ENCODE measurements at places on chromosomes 1 and 21. TPM values are rescaled to one million over a fixed set of nuclear protein-coding genes. Genes with fewer than 3 reads are reported as not detected.

DNA sequence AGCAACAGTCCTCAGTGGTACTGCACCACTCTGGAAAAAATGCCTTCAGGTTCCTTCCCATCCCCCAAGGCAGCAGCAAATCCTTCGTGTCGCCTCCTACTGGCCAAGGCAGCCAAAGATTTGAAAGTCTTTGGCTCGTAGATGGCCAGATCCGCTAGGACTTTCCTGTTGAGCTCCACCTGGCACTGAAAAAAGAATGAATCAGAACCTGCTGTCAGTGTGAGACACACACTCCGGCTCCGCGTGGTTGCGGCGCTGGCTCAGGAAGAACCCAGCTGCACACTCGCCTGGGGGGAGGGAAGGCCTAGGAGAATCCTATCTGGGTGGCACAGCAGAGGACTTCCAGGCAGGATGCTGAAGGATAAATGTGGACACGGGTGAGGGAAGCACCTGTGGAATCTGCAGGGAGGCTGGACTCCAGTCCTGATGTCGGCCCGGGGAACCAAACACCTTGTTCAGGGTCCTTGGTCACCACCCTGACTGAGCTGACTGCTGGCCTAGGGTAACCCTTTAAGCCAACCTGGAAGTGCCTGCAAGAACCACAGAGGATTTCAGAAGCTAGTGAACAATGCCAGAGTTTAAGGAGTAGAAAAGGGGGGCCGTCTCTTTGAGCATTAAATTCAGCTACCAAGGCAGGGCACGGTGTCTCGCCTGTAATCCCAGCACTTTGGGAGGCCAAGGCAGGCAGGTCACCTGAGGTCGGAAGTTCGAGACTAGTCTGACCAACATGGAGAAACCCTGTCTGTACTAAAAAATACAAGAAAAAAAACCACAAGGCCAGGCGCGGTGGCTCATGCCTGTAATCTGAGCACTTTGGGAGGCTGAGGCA, 3.2 kb upstream of the CCNL2 start:
- peak; percentile 46 for DNase-seq

The OR2T4 gene
- total RNA-seq: not detected

DNA sequence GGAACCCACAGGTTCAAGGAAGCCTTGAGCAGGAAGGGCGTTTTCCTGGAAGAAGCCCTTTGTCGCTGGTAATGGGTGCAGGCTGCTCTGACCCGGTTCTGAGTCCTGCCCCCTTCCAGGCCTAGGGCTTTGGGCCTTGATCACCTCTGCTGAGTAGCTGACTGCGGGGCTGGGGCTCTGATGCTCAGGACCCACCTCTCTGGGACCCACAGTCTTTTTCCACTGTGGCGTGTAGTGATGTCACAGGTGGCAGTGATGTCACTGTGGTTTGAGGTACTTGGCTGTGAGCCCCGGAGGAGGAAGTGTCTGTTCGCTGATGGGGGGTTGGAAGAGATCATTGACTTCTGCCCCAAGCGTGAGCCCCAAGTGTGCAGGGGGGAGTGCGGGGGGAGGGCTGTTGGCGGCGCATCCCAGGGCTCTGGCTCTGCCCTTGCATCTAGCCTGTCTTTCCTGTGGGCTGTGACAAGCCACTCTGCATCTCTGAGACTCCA, 6.9 kb downstream of the TNFRSF1B start:
- DNase-seq: peak; percentile 87

DNA sequence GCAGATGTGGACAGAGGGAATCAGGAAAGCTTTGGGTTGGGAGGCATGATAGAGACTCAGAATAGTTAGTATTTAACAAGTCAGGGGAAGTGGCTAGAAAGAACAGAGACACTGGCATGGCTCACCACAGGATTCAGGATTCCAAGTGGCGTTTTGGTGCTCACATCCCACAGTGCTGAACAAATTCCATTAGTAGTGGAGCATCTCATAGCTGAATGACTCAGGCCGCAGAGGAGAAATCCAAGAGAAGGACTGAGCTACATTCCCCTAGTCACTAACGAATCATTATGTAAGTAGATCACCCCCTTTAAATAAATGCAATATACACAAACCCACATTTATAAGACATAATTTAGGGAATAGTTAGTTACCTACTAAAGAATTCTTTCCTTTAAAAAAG, 5.0 kb upstream of the KCNJ9 start:
- DNase-seq: no peak

DNA sequence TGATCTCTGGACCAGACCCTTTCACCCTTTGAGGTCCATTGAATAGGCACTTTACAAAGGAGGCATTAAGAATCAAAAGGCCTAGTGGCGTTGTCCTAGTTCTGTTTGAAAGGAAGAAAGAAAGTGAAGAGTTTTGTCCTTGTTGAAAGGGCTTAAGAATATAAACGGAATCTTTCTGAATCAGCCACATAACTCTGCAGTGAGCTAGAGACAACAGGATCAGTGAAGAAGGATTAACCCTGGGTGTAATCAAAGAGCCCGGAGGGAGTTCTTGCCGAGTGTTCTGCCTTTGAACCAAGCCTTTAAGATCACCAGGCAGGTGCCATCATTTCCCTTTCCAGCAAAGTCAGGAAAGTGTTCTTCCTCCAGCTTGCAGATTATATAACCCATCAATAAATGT, 54.8 kb upstream of the CNTN2 start:
- no peak for DNase-seq

GRCh38 chr1:89363638-89364536, at the start of gene GBP6:
Gene GBP6, plus strand, starts transcription at chr1:89364059. Its CDS starts 4,493 bp downstream, at chr1:89368552.
- DNase-seq: no peak

The TCHHL1 gene
- total RNA-seq: not detected

DNA sequence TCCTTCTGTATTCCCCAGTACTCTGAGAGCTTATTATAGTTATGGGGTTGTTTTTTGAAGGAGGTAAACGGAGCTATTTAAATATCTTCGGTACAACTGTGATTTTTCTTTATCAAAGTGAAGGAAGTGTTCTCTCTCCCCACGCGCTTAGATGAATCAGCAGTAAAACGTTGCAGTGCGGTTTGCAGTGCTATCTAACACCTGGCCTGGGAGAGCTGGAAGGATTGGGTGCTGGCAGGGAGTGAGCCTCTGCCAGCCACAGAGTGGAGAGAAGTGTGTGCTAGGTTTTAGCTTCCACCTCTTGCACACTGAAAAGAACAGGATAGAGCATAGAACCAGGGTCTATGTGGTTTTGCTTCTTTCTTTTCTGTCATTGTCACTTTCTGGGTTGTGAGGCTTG, 165.9 kb downstream of the SDCCAG8 start:
- DNase-seq: peak; percentile 59

DNA sequence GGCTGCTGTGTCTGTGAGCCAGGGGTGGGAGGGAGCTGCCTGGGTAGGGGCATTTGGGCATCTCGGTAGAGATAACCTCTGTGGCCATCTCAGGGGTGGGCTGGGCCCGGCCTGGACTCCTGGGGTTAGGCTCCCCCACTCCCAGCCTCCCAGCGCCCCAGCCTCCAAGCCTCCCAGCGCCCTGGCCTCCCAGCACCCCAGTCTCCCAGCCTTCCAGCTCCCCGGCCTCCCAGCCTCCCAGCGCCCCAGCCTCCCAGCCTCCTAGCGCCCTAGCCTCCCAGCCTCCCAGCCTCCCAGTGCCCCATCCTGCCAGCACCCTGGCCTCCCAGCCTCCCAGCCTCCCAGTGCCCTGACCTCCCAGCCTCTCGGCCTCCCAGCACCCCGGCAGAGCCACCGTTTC, 85.1 kb upstream of the TTC34 start:
- no peak for DNase-seq

The SLC30A2 gene
- total RNA-seq: not detected

DNA sequence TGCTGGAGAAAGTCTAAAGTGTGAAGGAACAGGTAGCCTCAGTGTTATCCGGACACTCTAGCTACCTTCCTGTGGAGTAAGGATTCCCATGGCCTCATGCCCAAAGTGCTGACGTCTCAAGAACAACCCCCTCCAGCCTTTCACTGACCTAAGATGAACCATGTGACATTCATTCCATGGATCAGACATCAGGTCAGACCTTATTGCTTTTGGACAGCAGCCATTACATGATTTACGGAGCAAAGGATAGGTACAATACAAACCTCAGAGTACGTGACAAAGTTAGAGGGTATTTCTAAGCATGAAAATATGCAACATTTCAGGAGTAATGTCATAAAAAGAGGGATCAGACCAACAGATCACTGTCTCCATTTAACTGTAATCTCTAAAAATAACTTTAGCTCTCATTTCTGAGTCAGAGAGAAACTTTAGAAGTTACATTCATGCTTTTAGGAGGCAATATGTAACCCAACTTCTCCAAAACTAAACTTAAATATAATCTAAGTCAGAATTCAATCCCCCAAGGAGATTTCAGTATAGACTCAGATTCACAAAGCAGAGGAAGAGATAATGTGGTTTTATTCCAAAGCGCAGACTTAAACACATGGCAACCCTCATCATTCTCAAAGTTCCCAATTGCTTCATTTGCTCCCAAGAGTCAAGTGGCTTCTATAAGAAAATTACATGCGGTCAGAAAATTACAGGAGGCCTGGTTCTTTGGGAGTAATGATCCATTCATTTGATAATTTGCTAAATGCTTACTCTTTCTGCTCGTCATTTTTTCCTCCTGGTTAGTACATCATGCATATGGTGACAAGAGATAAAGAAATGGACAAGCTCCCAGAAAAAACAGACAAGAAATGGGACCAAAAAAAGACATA, 280.4 kb downstream of the SETD4 start:
- DNase-seq: no peak
